Right atrium auricular region (tissue), 2 donors: ENCODE measurements at places on chromosomes 7 and 10.

DNA sequence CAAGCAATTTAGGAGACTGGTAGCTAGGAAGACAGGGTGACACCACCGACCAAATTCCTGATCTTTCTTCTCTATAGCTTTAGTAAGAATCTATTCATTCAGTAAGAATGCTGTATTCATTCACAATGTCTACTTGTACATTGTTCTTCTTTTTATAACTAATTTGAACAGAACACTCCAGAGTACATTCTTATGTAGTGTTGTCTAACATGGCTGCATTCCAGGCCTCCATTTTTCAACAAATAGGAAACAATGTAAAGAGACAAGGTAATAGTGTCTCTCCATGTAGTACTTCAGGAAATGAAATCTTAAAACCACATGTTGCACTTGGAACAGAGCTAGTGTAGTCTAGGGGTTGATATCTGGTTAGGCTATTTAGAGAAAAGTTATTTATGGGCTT is 1.8 kb downstream of the VCL start:
- no peak for DNase-seq

GRCh38 chr10:44576702-44577191 is 191.8 kb upstream of the CXCL12 start:
- DNase-seq: no peak

- DNase-seq: no peak
Observed at GRCh38 chr10:60853107-60853506, 74.8 kb downstream of the CDK1 start.

- peak; percentile 83 for DNase-seq
Observed at GRCh38 chr7:117808341-117808757, 64.9 kb downstream of the CTTNBP2 start.

DNA sequence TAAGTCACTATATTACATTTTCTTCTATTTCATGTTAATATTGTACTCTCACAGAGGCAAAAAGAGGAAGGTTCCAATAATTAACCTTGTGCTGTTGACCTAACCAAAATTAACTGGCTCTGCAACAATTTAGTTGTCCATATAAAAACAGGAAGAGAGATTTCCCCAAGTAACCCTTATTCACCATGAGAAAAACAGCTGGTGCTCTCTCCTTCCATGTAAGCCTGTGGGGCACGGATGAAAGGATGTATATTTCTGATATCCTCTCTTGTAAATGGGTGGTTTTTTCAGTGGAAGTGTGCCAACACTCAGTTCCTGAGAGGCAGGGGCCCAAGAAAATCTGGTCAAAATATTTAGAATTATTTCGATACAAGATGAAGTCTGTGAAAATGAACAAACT is 358.1 kb downstream of the CRPPA start:
- no peak for DNase-seq

GRCh38 chr10:72104472-72105097 is 16.2 kb upstream of the SPOCK2 start:
- DNase-seq: no peak

- no peak for DNase-seq
Observed at GRCh38 chr7:155850766-155851678, 38.8 kb upstream of the SHH start.

DNA sequence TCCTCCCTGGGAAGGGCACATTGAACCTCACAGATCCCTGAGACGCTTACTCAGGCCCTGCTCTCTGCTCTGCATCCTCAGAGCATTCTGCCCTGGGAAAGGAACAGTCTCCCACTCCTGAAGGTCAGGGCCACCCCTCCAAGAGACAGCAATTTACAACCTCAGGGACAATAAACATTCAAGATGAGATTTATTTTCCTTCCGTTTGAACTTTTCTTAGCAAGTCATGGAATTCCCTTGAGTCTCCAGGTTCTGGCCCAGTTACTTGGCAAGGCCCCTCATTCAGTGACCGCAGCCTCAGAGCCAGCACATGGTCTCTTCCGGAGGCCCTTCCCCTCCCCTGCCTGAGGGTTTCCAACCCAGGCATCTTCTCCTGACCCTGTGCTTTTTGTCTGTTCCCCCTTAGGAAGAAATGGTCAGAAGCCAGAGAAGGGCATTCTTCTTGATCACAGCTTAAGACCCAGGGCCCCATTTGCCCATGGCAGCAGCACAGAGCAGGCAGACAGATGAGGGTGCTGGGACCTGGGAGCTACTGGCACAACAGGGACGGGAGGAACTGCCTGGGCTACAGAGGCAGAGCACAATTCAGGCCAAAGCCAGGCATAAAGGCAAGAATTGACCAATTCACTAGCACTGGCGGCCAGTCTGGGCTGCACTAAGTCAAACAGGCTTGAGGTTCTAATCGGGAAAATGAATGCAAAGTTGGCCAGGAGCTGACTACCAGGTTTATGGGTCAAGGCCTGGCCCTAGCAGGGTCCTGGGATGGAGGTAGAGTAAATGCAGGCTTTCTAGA is 56.7 kb downstream of the VSTM4 start:
- no peak for DNase-seq

DNA sequence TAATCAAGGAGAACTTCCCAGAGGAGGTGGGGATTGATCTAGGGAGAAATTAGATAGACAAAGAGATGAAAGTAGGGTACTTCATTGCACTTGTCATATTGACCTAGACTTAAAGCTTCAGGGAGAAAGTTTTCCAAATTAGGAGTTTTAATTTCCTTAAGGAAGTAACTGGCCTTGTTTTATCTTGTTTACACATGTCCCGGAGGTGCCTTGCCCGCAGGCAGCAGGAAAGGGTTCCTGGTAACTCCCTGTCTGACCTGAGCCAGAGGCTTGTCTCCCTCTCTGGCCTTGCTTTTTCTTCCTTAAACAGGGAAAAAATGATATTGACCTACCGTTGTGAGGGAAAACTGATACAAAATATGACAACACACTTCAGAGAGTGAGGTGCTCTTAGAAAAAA is 181.6 kb downstream of the EVX1 start:
- DNase-seq: no peak

- DNase-seq: peak; percentile 43
Observed at GRCh38 chr7:157487046-157487770, 150.4 kb downstream of the DNAJB6 start.

DNA sequence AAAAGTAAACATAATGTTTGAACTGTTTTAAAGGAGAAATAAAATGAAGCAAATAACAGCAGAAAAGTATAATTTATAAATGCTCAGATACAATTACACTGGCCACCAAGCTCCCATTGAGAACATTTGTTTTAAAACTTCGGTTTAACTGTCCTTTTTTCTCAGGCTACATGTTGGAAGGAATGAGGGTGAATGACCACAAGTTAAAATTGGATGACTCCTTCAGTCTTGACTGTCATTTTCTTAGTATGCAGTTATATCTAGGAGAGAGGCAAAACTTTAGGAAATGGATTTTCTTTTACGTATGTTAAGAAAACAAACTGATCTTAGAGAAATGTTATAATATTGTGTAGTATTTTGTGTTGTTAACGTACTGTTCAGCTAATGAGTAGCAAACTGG is 5.0 kb downstream of the TRIM24 start:
- DNase-seq: no peak

GRCh38 chr7:108079648-108080591 is 50.2 kb downstream of the LAMB4 start:
- no peak for DNase-seq

DNA sequence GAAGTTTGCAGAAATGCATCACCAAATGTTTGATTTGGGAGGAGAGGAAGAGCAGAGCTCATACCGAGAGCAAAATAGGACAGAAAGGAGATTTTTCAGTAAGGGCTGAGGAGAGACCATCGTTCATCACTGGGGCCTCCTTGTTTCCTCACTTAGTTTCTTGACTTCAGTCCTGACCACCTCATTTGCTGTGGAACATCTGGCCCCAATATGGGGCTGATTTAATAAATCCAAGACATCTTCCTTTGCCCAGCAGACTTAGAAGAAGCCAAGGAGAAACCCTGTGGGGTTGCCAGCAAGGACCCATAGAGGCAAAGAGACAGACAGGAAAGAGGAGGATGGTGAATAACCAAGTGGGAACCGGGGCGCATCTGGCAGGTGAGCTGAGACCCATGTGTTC is 60.4 kb downstream of the CHST3 start:
- no peak for DNase-seq

DNA sequence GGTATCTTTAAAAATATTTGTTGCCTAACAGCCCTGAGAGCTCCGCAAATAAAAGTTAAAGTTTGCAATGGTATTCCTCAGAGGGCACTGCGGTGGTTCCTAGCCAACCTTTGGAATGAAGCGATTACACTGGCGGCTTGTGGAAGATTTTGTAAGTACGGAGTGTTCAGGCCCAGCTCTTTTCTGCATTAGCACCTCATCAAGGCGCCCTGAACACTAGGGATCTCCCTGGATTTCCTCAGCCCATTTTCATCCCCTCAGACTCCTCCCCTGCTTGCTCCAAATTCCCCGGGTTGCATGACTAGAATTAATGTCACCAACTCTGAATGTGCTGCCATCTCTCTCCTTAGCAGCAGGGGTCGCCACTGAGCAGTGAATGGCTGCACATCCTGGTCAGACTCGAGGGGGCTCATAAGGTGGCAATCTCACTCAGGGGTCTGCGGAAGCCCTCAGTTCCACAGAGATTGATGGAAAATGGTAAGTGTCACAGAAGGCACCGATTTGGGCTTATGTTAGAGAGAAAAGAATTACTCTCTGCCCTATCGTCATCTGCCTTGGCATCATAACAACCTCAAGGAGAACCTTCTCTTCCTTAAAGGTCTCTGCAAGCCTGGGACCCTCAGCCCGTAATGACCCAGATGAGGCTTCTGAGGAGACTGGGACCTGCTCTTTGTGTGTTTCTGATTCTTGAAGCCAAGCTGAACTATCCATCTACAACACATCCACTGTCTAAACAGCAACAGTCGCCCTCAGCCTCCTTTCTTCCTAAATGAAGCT is 262.8 kb upstream of the AOAH start:
- DNase-seq: peak; percentile 68

DNA sequence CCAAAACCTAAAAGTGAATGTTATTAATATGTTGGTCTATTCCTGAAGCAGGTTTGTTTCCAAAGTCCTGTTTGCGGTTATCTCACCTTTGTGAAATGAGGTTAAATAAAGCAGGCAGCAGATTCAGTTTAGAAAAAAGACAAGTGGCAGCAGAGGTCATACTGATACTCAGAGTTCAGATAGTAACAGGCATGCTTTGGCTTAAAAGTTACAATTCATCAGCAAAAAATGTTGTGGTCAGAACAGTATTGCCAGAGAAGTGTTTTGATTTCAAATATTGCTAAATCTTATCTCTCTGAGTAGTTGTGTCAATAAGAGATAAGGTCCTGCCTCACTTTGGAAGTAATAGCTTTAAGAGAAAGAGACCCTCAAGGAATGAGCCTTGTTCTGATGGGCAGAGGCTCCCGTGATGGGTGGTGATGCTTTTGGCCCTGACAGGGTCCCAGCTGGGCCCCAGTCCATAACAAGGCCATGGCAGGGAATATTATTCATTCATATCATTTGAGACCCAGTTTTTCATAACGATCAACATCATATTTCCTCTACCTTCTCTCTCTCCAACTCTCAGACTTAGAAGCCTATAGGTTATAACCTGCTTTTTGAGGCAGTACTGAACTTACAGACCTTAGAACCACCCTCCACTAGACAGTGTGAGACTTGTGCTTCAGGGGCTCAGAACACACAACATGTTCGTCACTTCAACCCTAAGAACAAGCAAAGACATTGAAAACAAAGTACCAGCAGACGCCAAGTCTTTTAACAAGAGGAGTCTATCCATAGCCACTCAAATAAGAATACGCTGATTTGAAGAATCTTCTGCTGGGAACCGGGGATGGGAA is 58.5 kb upstream of the AHR start:
- no peak for DNase-seq

GRCh38 chr7:136883046-136883445 is 14.6 kb downstream of the CHRM2 start:
- DNase-seq: no peak

- no peak for DNase-seq
Observed at GRCh38 chr10:77940627-77941026, 14.1 kb upstream of the DLG5 start.

DNA sequence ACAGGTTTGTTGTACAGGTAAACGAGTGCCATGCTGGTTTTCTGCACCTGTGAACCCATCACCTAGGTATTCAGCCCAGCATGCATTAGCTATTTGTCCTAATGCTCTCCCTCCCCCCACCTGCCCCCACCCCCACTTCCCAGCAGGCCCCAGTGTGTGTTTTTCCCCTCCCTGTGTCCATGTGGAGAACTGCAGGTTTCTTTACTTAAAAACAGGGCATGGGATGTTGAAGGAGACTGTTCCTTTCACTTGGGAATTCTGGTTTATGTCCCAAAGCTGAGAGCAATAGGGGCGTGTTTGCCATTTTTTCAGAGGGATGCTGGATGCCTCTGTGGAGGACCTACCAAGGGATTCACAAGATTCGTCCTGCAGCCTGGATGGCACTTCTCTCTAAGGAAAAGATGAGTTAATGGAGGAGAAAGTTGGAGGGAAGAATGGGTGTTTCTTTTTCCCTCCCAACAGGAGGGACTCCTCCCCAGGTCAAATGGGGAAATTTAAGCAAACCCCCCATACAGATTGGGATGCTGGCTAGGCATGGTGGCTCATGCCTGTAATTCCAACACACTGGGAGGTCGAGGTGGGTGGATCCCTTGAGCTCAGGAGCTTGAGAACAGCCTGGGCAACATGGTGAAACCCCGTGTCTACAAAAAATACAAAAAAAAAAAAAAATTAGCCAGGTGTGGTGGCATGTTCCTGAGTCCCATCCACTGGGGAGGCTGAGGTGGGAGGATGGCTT is 136.0 kb downstream of the GALNT17 start:
- DNase-seq: no peak

DNA sequence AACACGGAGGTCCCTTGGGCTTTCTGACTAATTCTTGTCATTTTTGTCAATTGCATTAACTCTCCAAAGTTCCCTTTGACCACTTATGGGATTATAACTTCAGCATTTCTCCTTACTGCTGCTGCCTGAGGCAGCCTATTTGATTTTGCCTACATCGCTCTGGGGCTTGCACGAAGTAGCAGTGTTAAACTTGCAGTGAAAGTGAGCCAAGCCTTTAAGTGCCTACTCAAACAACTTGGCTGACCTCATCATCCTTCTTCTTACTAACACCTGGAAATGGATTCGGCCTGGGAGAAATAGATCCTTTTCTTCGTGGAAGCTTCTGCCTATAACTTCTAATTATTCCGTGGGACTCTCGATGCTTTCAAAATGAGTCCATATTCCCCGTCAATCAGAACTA is 76.6 kb downstream of the DGKB start:
- DNase-seq: no peak

DNA sequence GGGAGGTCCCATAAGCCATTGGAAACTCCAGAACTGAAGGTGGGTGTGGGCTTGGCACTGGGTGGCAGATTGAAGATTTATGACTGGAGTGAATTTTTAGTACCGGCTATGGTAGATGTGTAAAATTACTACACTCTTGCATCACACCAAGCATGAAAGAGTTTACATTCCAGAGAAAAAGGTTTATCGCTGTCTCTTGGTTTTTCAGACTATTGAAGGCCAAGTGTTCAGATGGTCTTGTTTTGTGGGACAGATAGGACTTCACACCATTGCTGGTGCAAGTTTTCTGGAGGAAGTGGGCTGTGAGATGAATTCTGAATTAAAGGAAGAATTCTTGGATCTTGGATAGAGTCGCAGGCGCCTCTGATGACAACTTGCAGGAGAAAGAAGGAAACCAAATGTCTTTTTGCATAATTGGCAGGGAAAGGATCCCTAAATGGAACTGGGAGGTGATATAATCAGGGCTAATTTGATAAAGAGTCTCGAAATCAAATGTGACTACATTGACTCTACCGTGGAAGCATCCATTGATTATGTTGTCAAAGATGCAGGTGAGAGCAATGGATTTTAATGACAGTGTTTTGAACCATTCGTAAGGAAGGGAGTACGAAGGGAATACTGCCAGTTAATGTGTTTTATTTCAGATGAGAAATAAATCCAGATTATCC is 14.2 kb upstream of the NMT2 start:
- DNase-seq: no peak

- no peak for DNase-seq
Observed at GRCh38 chr10:25125201-25125611, 49.6 kb upstream of the GPR158 start.
